ENCODE measurements at places on chromosomes 4 and X. TPM values are rescaled to one million over a fixed set of nuclear protein-coding genes. Genes with fewer than 3 reads are reported as not detected.

Gene MAGEC1
- not detected for total RNA-seq

Gene MTNR1A
- not detected for total RNA-seq

Gene CD40LG
- not detected for total RNA-seq

Gene GABRE
- 23.1 TPM for total RNA-seq

Gene POU4F2
- not detected for total RNA-seq

Gene CT45A3
- not detected for total RNA-seq

Gene TKTL2
- total RNA-seq = not detected

Gene OTC
- total RNA-seq = not detected

Gene ANKRD50
- 21.3 TPM for total RNA-seq

Gene HS3ST1
- total RNA-seq = not detected

Gene PAGE4
- not detected for total RNA-seq

Gene CXCL8
- 1.3 TPM for total RNA-seq

Gene CFI
- total RNA-seq = 10.2 TPM

Gene PLCXD1
- 10.9 TPM for total RNA-seq

Gene DCAF4L1
- total RNA-seq = 0.17 TPM

Gene TCEAL6
- not detected for total RNA-seq

Gene SPANXN3
- total RNA-seq = not detected

Gene GPR173
- total RNA-seq = 2.3 TPM

Gene SCD5
- total RNA-seq = 10.5 TPM

Gene RNF4
- 45.6 TPM for total RNA-seq

Gene SPIN4
- 1.3 TPM for total RNA-seq

Gene CXorf51A
- total RNA-seq = not detected

Gene HTN1
- total RNA-seq = not detected

Gene KLHL4
- total RNA-seq = 3.5 TPM

Gene UGT2B10
- not detected for total RNA-seq

Gene CNGA1
- not detected for total RNA-seq

Gene KCNE5
- total RNA-seq = 0.51 TPM

Gene SULT1E1
- not detected for total RNA-seq

Gene CYSLTR1
- total RNA-seq = 0.50 TPM

Gene SLC9B1
- total RNA-seq = 2.0 TPM

Gene NDUFA1
- 80.4 TPM for total RNA-seq

Gene PNMA6F
- not detected for total RNA-seq

Gene CTSO
- total RNA-seq = 23.6 TPM

Gene PRSS12
- 59.9 TPM for total RNA-seq

Gene AMOT
- total RNA-seq = 6.8 TPM

Gene CHRNA9
- not detected for total RNA-seq

Gene MAGEC2
- 0.17 TPM for total RNA-seq

Gene LDB2
- total RNA-seq = 40.6 TPM

Gene NEIL3
- total RNA-seq = 4.5 TPM

Measured in fibroblast of lung (primary cell).